ENCODE measurements at places on chromosomes 13 and 19. TPM values are rescaled to one million over a fixed set of nuclear protein-coding genes. Genes with fewer than 3 reads are reported as not detected.

RFPL4AL1 gene
- total RNA-seq = not detected

FKBP8 gene
- total RNA-seq = 152 TPM

IL11 gene
- total RNA-seq = 0.22 TPM

CGB8 gene
- total RNA-seq = not detected

ZNF235 gene
- 2.4 TPM for total RNA-seq

OR4F17 gene
- not detected for total RNA-seq

RASIP1 gene
- total RNA-seq = 0.55 TPM

LILRA5 gene
- total RNA-seq = 1.5 TPM

SHC2 gene
- total RNA-seq = 0.36 TPM

PRTN3 gene
- total RNA-seq = not detected

FFAR1 gene
- total RNA-seq = not detected

CFAP97D2 gene
- 0.52 TPM for total RNA-seq

GJB2 gene
- 0.19 TPM for total RNA-seq

SPACA4 gene
- not detected for total RNA-seq

EFNB2 gene
- 0.36 TPM for total RNA-seq

KLK11 gene
- not detected for total RNA-seq

SIGLECL1 gene
- not detected for total RNA-seq

RAD23A gene
- 90.0 TPM for total RNA-seq

KCNN1 gene
- not detected for total RNA-seq

ADAMTSL5 gene
- 4.3 TPM for total RNA-seq

ZNF493 gene
- total RNA-seq = 41.2 TPM

FAM216B gene
- total RNA-seq = not detected

KLF12 gene
- total RNA-seq = 74.7 TPM

FFAR3 gene
- not detected for total RNA-seq

TRAPPC5 gene
- total RNA-seq = 43.4 TPM

MIA gene
- total RNA-seq = not detected

COL4A2 gene
- total RNA-seq = not detected

KIR3DL1 gene
- total RNA-seq = not detected

ZNF345 gene
- total RNA-seq = 5.9 TPM

RNF17 gene
- 0.28 TPM for total RNA-seq

HPN gene
- total RNA-seq = not detected

WASF3 gene
- total RNA-seq = not detected

LILRB5 gene
- not detected for total RNA-seq

CCL25 gene
- not detected for total RNA-seq

ZNF547 gene
- 1.4 TPM for total RNA-seq

CAPN12 gene
- 2.0 TPM for total RNA-seq

FXYD1 gene
- total RNA-seq = 2.4 TPM

CEACAM4 gene
- total RNA-seq = 0.36 TPM

PROZ gene
- not detected for total RNA-seq

ZNF221 gene
- total RNA-seq = 0.41 TPM

ZNF675 gene
- total RNA-seq = 15.6 TPM

TBCB gene
- 68.0 TPM for total RNA-seq

RETN gene
- not detected for total RNA-seq

PDX1 gene
- total RNA-seq = not detected

ZNF549 gene
- total RNA-seq = 10.1 TPM

CRB3 gene
- 9.4 TPM for total RNA-seq

FAM83E gene
- total RNA-seq = 1.6 TPM

MUC16 gene
- not detected for total RNA-seq

SBK3 gene
- total RNA-seq = not detected

GTF3A gene
- 132 TPM for total RNA-seq

CD22 gene
- 0.67 TPM for total RNA-seq

FFAR2 gene
- not detected for total RNA-seq

GPR183 gene
- total RNA-seq = 330 TPM

SRRM5 gene
- 0.25 TPM for total RNA-seq

NCR1 gene
- total RNA-seq = not detected

Data from CD4-positive, alpha-beta T cell (primary cell).